ENCODE measurements at places on chromosomes 5 and 9. TPM values are rescaled to one million over a fixed set of nuclear protein-coding genes. Genes with fewer than 3 reads are reported as not detected.

DNA sequence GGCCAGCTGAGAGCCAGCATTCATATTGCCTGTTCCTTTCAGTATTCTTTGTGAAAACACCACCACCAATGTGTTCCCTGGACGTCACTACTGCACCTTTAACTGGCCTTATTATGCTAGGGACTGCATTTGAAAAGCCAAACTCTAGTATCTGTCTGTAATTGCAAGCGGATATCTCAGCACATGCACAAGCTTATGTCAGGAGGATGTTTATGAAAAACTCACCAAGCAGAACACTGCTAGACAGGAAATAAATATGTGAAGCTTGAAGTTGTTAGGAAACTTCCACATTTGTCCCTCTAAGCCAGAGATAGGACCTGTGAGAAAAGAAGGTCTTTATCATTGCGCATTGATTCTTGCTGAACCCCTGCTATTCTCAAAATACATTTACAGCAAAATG, 135.4 kb upstream of the CCDC152 start:
- no peak for DNase-seq

- DNase-seq, result no peak
These were observed 16.6 kb downstream of the TENT2 start for GRCh38 chr5:79628811-79629210.

- DNase-seq, result peak; percentile 55
These were observed 49.2 kb downstream of the EQTN start for GRCh38 chr9:27247756-27248155.

- no peak for DNase-seq
These were observed 8.8 kb upstream of the FCN2 start for GRCh38 chr9:134871697-134872340.

- no peak for DNase-seq
These were observed 16.0 kb upstream of the SLC9A3 start for GRCh38 chr5:540071-540905.

DNA sequence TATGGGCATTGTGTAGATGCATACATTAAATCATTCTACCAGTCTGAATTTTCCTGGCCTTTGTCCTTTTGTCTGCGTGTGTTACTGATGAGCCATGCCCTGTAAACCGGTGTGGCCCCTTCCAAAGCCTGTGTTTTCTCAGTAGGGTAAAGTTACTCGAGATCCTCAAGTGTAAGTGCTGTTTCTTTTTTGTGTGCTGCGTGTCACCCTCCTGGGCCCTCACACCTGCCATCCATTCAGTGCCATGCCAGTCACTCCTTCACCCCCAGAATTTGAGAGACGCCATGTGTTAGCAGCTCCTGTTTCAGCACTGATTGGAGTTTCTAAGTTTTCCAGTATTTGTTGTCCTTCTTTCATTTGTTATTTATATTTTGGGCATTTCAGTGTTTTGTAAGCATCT, 288.2 kb downstream of the FANCC start:
- DNase-seq, result no peak

DNA sequence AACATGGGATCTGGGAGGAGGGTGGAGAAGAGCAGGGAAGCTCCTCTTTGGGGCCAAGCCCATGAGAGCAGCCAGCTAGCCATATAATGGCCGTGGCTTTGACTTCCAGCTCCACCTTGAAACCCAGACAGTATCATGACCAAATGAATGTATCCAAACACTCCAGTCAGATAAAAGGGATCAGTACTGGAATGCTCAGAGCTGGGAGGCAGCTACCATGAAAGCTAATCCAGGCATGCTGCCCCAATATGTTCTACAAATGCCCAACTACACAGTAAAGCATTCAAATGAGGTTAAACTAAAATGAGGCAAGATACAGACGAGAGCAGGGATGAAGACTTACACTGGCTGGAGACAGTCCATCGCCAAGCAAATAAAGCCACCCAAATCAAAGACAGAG, 69.4 kb downstream of the FRMD3 start:
- no peak for DNase-seq

DNA sequence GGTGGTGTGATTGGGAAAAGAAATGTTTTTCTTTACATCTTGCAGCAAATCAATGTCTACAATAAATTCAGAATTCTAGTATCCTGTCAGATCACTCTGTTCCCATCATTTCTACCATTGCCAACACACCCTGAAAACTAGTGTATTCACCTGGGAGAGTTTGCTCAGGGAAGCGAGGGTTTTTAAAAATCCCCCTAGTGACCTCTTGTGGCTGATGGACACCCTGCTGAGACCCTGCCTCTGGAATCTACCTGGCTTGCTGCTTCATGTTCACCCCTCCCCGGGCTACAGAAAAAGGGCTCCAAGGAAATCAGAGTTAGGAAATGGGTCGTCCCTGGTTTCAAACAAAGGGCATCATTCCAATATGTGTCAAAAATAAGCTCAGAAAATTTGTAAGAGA, 21.4 kb upstream of the ALDOB start:
- no peak for DNase-seq

- DNase-seq, result no peak
These were observed 494.8 kb downstream of the SPOCK1 start for GRCh38 chr5:137004279-137004678.

DNA sequence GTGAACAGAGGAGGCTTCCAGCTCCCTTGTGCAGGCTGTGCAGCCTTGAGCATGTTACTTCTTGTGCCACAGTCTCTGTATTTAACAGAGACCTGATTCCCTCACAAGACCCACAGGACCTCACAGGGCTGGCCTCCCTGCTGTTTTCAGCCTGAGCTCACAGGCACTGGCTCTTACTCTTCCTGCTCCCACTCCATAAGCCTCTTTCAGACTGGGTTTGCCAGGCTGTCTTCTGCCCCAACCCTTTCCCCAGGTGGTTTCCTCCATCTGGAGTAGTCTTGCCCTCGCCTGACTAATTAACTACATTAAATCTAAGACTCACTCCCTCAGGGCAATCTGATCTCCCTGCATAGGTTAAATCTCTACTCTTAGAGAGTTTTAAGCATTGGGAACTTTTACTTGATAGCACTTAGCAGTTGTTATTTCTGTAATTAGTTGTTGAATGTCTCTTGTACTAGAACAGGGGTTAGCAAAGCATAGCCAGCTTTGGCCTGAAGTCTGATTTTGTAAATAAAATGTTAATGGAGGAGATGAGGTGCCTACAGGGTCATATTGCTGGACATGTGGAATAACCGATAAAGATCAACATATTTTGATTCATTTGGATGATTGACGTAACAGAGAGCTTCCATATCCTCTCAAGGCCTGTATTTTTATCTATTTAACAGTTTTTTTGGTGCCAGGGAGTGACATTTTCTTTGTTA, 28.6 kb upstream of the SPATA31E1 start:
- DNase-seq, result no peak

The NAA35 gene
- 13.6 TPM for total RNA-seq

The THBS4 gene
- under 0.01 TPM for total RNA-seq

The SMIM3 gene
- total RNA-seq, result 175 TPM

The PCSK1 gene
- 4.6 TPM for total RNA-seq

The FBN2 gene
- 0.59 TPM for total RNA-seq

The ATG10 gene
- total RNA-seq, result 11.2 TPM

The ZNF366 gene
- total RNA-seq, result not detected

The PCDHGC3 gene
- 75.6 TPM for total RNA-seq
